ENCODE measurements at places on chromosomes 13 and 19.

DNA sequence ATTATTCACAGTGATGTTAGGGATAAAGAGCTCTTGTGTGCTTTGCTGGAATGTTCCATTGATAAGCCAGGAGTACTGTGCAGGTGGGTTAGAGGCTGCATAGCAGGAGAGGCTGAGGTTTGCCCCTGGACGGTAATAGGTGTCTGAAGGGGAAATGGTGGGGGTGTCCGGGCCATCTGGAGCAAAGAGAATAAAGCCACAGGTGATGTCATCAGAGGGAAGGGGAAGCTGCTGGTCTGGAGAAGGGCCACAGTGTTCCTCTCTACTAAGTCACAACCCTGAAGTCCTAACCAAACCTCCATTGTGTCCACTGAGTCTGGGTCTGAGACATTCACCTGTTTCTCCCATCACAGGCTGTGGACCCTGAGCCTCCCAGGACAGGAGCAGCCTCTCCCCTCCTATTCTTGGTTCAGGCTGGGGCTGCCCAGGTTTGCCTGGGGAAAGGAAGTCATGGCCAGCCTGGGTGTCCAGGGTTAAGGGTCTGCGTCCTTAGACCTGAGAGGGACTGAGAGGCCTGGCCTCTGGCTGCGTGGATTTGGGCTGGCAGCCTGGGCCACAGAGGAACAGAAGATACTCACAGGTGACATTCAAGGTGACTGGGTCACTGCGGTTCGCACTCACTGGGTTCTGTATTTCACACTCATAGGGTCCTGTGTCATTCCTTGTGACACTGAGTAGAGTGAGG is 6.8 kb downstream of the CEACAM1 start:
- no peak for DNase-seq

DNA sequence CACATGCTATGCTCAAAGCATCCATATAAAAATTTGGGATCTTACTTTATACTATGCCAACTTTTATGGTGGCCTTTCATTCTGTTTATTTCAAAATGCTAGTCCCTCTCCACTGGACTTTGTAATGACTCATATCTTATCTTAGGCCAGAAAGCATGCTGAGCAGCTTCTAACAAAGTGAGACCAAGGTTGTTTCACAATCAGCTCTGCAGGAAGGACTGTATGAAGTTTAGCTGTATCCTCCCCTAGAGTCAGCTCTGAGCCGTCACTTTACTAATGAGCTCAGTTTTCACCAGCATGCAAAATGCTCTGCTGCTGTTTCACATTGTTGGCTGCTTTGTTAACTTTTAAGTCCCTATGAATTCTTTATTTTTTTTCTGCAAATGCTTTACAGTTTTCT is 1608.8 kb downstream of the OLFM4 start:
- DNase-seq = peak; percentile 3

DNA sequence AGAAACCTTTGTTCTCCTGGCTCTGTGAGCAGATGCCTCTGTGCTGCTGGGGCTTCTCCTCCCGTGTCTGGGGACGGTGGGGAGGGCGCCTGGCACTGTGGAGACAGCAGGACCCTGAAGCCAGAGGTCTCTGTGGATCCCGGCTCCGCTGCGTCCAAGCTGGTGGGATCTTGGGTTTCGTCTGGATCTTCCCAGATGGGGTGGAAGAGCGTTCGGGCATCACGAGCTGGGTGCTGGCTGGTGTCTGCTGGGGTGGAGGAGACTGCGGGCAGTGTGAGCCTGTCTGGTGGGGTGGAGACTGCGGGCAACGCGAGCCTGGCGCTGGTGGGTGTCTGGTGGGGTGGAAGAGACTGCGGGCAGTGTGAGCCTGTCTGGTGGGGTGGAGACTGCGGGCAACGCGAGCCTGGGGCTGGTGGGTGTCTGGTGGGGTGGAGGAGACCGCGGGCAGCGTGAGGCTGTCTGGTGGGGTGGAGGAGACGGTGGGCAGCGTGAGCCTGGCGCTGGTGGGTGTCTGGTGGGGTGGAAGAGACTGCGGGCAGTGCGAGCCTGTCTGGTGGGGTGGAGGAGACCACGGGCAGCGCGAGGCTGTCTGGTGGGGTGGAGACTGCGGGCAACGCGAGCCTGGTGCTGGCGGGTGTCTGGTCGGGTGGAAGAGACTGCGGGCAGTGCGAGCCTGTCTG is 5.6 kb downstream of the TEX29 start:
- DNase-seq = no peak

DNA sequence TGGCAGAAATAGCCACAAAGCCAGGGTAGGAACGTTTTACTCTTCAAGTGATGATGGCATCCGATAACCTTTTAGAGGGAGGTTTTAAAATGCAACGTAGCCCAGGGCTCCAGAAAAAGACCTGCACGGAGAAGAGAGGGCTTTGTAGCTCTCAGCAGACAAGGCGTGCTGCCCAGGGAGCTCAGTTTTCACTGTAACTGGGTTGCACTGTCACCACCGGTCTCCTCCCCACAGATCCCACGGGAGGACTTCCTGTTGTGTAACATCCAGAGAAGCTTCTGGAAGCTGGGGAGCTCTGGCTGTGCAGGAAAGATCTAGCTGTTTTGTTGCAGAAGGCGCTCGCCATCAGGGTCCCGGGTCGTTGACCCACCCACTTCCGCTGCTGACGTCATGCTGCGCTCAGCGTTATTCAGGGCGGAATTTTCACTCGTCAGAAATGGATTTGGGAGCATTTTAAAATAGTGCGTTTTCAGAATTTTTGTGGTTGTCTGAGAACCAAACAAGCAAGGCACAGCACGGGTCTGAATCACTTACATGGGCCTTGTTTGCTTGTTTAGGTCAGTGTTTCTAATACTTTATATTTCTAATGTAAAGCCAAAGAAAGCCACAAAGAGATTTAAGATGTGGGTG is 50.8 kb downstream of the ATP11A start:
- peak; percentile 69 for DNase-seq

DNA sequence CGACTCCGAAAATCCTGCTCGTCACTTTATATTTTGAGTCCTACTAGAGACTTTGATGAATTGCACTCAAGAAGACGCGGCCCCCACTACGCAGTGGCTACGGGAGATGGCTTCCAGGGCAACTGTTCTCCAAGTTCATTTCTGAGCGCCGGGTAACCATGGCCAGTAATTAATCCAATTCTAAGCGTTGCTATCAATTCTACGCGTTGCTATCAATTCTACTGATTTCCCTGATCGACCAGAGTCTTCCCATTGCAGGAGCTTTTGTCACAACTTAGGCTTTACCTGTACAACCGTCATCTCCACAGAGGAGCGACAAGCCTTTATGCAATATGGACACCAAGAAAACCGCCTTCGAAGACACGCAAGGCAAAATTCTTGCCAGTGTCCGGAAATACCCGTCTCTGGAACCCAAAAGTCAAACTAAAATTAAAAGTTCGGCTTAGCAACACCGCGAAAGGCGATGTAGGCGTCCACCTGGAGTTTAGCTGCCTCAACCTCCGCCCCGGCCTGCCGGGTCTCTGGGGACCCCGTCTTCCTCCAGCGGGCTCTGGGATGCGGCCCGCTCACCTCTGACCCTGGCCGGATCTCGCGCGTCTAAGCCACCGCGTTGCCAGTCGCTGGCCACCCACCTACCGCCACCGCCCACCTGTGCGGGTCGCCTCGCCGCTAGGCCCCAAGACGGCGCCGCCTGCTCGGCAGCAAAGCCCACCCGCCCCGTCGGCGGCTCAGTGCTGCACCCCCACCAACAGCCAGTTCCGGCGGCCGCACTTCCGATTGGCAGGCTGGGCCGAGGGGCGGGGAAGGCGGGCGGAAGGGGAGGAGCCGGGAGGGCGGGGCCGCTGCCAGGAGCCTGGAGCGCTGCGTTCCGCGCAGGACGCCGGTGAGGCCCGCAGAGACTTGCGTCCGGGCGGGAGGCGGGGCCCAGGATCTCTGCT is at the start of gene SUPT20H:
TSS of gene SUPT20H (minus strand) at position 779 of the 938 bp plus-strand sequence. CDS start 8,198 bp downstream, outside the sequence.
- DNase-seq = peak; percentile 93

DNA sequence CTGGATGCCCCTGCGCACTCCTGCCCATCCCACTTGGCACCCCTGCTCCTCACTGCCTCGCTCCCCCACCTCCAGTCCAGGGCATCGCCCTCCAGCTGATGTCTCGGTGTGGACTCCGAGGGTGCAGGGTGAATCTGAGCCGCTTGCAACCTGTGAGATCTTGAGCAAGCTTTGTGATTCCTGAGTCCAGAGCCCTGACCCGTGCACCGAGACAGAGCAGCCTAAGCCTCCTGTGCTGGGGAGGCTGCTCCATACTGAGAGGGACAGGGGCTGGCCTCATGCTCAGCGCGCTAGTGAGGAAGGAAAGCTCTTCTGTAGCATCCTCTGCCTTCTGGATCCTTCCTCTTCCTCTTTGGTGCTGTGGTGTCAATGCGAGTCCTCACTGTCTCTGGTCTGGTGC is 116.0 kb downstream of the TEX29 start:
- DNase-seq = no peak

All from fibroblast of pulmonary artery (primary cell).